HT1080 (cell line): ENCODE measurements at places on chromosomes 3 and 15.

- DNase-seq: no peak
Measured at GRCh38 chr3:56591262-56591661, 34.3 kb downstream of the CCDC66 start.

- no peak for DNase-seq
Measured at GRCh38 chr3:174931473-174932353, 72.6 kb downstream of the NAALADL2 start.

DNA sequence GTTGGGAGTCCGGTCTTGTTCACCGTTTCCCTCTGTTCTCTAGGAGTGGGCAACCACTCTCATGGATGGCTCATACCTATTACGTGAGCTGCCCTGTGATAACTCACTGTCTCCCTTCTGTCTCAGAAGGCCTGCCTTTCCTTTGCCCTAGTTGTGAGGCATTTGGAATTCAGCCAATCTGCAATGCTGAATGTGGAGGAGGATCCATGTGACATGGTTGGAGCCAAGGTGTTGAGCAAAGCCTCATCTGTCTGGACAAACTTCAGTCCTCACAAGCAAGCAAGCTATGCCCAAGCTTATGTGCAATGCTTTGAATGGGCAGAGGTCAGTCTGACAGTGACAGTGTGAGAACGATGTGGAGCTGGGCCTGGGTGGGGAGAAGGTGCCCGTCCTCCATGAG, 37.8 kb upstream of the ATP10A start:
- DNase-seq: peak; percentile 40

GRCh38 chr15:75817138-75817935, 25.9 kb upstream of the UBE2Q2 start:
- no peak for DNase-seq

GRCh38 chr3:123552095-123552714, 32.6 kb downstream of the HACD2 start:
- peak; percentile 52 for DNase-seq

- DNase-seq: no peak
Measured at GRCh38 chr3:94256888-94257813, 194.3 kb downstream of the NSUN3 start.

GRCh38 chr15:82056958-82057823, 11.4 kb upstream of the MEX3B start:
- no peak for DNase-seq
